Osteocyte (in vitro differentiated cells): ENCODE measurements at places on chromosomes 11 and 22. TPM values are rescaled to one million over a fixed set of nuclear protein-coding genes. Genes with fewer than 3 reads are reported as not detected.

The MOV10L1 gene
- total RNA-seq, result 0.97 and 1.4 TPM in 2 replicates

The VPREB1 gene
- total RNA-seq, result not detected in 2 replicates

DNA sequence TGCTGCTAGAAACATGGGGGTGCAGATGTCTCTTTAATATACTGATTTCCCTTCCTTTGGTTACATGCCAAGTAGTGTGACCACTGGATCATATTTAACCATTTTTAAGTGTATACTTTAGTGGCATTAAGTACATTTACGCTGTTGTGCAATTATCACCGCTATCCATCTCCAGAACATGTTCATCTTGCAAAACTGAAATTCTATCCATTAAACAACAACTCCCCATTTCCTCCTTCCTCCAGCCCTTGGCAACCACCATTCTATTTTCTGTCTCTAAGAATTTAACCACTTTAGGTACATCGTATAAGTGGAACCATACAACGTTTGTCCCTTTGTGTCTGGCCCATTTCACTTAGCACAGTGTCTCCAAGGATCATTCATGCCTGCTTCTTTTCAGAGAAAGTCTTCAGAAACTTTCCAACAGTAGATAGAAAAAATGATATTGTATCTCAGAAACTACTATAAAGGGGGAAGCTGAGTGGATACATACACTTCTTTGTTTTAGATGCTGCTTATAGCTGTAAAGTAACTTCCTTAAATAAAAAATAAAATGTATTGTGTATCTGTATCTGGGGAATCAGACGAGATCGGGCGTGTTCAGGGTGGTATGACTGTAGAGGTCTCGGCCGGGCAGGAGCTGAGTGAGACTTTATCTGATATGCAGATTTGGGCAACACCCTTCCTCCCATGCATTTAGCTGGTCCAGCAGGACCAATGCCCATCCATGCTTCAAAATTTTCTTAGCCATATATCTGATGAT, 44.6 kb upstream of the ZBED5 start:
- H3K27me3 ChIP-seq, result no peaks in the 10 kb centered on the region
- H3K4me3 ChIP-seq, result no peak overlapping the region
- peaks cover 63% of the 10 kb centered on the region for H3K4me1 ChIP-seq
- H3K36me3 ChIP-seq, result no peaks in the 10 kb centered on the region
- DNase-seq, result no peak

DNA sequence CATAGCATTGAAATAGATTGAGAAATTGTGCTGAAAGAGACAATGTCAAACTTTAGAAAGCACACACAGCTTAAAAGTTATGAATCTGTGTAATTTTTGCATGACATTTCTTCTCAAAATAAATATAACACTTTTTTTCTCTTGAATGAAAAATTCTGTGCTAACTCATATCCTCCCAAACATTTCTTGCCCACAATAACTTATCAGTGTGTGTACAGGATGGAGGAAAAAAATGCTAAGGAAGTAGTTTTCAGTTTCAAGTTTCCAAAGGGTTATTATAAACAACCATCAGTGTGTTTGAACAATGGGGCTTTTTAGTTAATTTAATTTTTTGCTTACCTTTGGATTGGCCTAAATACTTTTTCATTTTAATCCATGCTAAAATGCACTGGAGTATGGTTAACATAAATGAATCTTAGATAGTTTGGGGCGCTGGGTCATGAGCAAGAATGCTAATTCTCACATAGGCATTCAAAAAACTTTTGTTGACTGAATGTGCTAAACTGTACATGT, 82.9 kb upstream of the ARHGAP20 start:
- DNase-seq, result no peak
- no peak overlapping the region for H3K4me3 ChIP-seq
- H3K27ac ChIP-seq, result no peak overlapping the region
- no peaks in the 10 kb centered on the region for H3K4me1 ChIP-seq
- no peaks in the 10 kb centered on the region for H3K36me3 ChIP-seq

GRCh38 chr22:27844256-27844655, 42.7 kb upstream of the MN1 start:
- peak; percentile 36 for DNase-seq
- H3K27me3 ChIP-seq, result no peaks in the 10 kb centered on the region
- H3K27ac ChIP-seq, result no peak overlapping the region
- peaks cover 11% of the 10 kb centered on the region for H3K36me3 ChIP-seq

GRCh38 chr11:113467545-113467944, 7.7 kb downstream of the DRD2 start:
- no peaks in the 10 kb centered on the region for H3K36me3 ChIP-seq
- peaks cover 16% of the 10 kb centered on the region for H3K27me3 ChIP-seq
- no peak overlapping the region for H3K4me3 ChIP-seq
- no peak overlapping the region for H3K27ac ChIP-seq

GRCh38 chr11:128660947-128661346, 32.9 kb upstream of the FLI1 start:
- peaks cover 8% of the 10 kb centered on the region for H3K4me1 ChIP-seq
- peaks cover 4% of the 10 kb centered on the region for H3K27me3 ChIP-seq
- H3K27ac ChIP-seq, result no peak overlapping the region
- no peak overlapping the region for H3K4me3 ChIP-seq

- H3K36me3 ChIP-seq, result no peaks in the 10 kb centered on the region
- no peaks in the 10 kb centered on the region for H3K4me1 ChIP-seq
Measured at GRCh38 chr11:117901601-117902000, 25.1 kb upstream of the FXYD6 start.

- peak overlapping the region; percentile 19 for H3K27ac ChIP-seq
- no peaks in the 10 kb centered on the region for H3K36me3 ChIP-seq
- peaks cover 22% of the 10 kb centered on the region for H3K4me1 ChIP-seq
- DNase-seq, result no peak
- H3K4me3 ChIP-seq, result no peak overlapping the region
Measured at GRCh38 chr22:25134451-25134850, 65.2 kb upstream of the CRYBB3 start.

DNA sequence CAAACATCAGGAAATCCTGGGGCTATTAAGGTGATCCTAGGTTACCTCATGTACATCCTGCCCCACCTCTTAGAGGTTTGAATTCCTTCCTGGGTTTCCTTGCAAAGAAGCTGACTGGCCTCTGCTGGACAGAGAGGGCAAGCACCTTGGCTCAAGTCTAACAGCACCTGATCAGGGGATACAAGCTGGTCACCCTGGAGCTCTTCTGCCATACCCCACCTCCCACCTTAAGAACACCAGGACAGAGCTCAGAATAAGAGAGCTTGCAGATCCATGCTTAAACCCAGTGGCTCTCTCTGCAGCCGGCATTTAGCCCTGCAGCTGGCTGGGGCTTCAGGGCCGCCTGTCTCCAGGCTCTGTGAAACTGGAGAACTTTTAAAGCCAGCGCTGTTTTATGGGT, 386.6 kb upstream of the NARS2 start:
- peak overlapping the region; percentile 72 for H3K4me3 ChIP-seq
- DNase-seq, result no peak
- H3K27ac ChIP-seq, result peak overlapping the region; percentile 50
- H3K36me3 ChIP-seq, result no peaks in the 10 kb centered on the region
- no peaks in the 10 kb centered on the region for H3K27me3 ChIP-seq

DNA sequence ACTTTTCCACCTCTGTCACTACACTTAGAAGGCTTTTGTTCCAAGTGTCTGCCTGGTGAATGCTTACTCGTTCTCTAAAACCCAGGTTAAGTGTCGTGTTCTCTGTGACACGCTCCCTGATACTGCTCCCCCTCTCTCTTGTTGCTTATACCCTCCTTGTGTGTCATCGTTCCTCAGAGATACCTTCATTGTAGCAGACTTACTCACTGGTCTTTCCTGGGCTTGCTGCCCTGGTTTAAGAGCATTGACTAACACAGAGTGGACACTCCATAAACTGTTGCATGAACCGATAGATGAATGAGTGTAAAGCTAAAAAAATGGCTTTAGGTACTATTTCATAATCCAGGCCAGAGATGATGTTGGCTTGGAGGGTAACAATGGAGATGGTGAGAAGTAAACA, 171.3 kb downstream of the GRIK4 start:
- H3K36me3 ChIP-seq, result no peaks in the 10 kb centered on the region
- no peak overlapping the region for H3K4me3 ChIP-seq
